ENCODE measurements at places on chromosomes 4 and X. TPM values are rescaled to one million over a fixed set of nuclear protein-coding genes. Genes with fewer than 3 reads are reported as not detected.

DNA sequence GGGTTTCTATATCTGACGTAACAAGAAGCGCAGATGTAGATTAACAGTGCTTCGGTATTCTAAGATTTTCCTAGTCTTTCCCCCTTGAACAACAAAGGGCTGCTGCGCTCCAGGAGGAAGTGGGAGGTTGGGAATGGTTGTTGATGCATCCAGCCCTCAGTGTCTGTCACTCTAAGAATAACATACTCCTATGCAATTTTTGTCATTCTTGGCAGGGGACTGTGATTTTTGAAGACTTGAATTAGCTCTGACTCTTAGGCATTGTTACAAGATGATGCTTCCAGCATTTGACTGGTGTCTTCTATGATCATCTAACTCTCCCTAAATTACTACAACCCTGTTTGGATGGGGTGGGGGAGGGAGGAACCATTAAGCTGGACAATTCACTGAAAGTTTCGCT lies 394.2 kb downstream of the ARHGAP24 start:
- H3K27ac ChIP-seq = no peak overlapping the region
- H3K4me3 ChIP-seq = no peak overlapping the region
- H3K27me3 ChIP-seq = no peaks in the 10 kb centered on the region
- no peaks in the 10 kb centered on the region for H3K4me1 ChIP-seq
- DNase-seq = no peak

- peak; percentile 34 for DNase-seq
- H3K27me3 ChIP-seq = no peaks in the 10 kb centered on the region
- H3K4me1 ChIP-seq = no peaks in the 10 kb centered on the region
- no peak overlapping the region for H3K27ac ChIP-seq
- no peak overlapping the region for H3K4me3 ChIP-seq
These were observed 2340.7 kb downstream of the PCDH7 start for GRCh38 chr4:33060674-33061542.

DNA sequence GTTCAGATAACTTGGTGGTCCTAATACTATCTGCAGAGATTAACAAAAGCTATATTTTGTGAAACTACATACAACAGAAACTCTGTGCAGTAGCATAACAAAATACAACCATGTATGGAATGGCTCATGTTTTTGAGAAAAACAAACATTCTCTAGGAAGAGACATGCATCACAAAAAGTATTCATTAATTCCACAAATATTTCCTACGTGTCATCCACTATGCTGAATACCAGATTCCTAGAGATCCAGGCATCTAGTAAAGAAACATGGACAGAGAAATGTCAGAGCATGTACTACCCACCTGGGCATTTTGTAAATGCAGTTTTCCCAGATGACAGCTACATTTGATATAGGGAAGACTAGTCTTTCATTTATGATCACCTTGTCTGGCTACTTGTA lies 248.1 kb downstream of the OPHN1 start:
- peaks cover 2% of the 10 kb centered on the region for H3K4me1 ChIP-seq
- H3K4me3 ChIP-seq = no peak overlapping the region
- no peak overlapping the region for H3K27ac ChIP-seq
- H3K36me3 ChIP-seq = no peaks in the 10 kb centered on the region
- peaks cover 5% of the 10 kb centered on the region for H3K27me3 ChIP-seq

DNA sequence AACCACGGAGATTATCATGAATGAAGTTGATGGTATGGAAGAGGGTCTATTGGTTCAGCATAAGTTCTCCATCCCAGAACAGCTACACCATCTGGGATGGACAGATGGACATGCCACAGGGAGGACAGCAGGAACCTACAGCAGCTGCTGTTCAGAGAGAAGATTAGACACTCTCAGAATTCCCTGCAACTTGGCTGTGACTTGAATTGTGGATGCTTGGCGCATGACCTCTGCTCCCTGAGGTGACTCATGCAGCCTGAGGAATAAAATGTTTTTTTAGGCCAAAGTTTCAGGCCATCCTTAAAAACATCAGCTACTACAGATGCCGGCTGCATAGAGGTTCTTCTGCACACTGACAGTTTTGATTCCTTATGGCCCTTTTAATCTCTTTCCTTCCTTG lies 97.3 kb downstream of the RS1 start:
- no peak overlapping the region for H3K4me3 ChIP-seq
- H3K27me3 ChIP-seq = no peaks in the 10 kb centered on the region
- no peak overlapping the region for H3K27ac ChIP-seq
- H3K4me1 ChIP-seq = no peaks in the 10 kb centered on the region
- no peak for DNase-seq
- H3K36me3 ChIP-seq = no peaks in the 10 kb centered on the region

DNA sequence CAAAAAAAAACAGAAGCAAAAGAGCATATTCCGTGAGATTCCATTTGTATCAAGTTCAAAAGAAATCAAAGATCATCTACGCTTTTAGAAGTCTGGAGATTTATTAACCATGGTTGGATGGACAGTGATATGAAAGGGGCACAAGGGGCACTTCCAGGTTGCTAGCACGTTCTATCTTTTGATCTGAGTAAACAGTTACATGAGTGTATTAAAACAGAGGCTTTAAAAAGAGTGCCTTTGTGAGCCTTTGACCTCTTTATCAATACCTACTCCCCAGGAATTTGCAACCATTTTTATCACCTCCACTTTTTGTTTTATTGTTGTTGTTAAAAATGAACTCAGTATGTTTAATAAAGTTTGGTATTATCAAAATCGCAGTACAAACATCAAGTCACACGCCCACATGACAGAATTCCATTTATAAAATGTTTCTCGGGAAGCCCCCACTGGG lies 72.4 kb upstream of the UCP1 start:
- DNase-seq = no peak
- no peak overlapping the region for H3K27ac ChIP-seq
- no peaks in the 10 kb centered on the region for H3K4me1 ChIP-seq
- H3K4me3 ChIP-seq = no peak overlapping the region

- DNase-seq = no peak
- no peaks in the 10 kb centered on the region for H3K4me1 ChIP-seq
- no peak overlapping the region for H3K27ac ChIP-seq
- H3K36me3 ChIP-seq = no peaks in the 10 kb centered on the region
These were observed 23.8 kb downstream of the IQCM start for GRCh38 chr4:149791851-149792250.

DNA sequence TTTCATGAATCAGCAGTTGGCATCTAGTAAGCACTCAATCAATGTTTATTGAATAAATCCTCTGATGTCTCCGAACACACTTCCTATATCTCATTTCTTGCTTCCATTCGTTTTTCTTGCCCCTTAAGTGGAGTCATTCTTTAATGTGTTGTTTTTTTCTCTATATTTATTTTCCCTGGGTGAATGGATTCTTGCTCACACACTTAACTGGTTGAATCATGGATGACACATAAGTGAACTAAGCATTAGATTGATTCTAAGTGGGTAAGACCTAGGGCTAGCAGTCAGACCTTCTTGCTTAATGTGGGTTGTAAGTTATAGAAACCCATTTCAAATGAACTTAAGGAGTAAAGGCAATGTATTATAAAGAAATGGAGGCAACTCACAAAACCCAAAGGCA lies 111.1 kb downstream of the RTL3 start:
- no peak overlapping the region for H3K4me3 ChIP-seq
- DNase-seq = no peak
- H3K27ac ChIP-seq = no peak overlapping the region
- H3K36me3 ChIP-seq = peaks cover under 1% of the 10 kb centered on the region
- H3K4me1 ChIP-seq = peaks cover 9% of the 10 kb centered on the region
- H3K27me3 ChIP-seq = no peaks in the 10 kb centered on the region

DNA sequence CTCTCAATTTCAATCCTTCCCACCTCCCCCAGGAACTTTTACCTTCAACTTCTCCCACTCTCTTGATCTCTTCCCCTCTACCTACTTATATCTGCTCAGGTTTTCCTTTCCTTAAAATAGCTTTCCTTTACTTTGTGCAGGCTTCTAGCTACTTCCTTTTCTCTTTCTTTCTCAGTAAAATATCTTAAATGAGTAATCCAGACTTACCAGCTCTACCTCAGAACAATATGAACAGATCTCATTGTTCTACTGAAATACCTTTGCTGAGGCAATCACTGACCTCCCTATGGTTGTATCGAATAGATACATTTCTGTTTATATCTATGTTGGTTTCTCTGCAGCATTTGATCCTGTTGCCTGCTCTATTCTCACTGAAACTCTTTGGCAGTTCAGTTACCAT lies 86.7 kb upstream of the WDR44 start:
- no peaks in the 10 kb centered on the region for H3K27me3 ChIP-seq
- no peaks in the 10 kb centered on the region for H3K4me1 ChIP-seq
- no peak overlapping the region for H3K4me3 ChIP-seq

DNA sequence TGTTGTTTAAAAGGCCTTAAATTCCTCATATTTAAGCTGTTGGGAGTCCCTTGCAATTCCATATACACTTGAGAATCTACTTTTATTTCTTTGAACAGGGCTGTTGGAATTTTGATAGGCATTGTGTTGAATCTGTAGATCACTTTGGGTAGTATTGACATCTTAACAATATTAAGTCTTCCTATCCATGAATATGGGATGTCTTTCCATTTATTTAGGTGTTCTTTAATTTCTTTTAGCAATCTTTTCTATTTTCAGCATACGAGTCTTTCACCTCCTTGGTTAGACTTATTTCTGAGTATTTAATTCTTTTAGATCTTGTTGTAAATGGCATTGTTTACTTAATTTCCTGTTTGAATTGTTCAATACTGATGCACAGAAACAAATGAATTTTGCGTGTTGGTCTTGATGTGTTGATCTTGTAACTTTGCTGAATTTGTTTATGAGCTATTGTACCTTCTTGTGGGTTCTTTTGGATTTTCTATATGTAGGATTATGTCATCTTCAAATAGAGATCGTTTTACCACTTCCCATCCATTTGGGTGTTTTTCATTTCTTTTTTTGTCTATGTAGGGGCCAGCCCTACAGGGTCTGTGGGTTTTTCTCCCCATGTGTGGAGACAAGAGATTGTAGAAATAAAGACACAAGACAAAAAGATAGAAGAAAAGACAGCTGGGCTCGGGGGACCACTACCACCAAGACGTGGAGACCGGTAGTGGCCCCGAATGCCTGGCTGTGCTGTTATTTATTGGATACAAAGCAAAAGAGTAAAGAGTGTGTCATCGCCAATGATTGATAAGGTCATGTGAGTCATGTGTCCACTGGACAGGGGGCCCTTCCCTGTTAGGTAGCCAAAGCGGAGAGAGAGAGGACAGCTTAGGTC lies 18.2 kb upstream of the CTBP1 start:
- H3K27ac ChIP-seq = peak overlapping the region; percentile 90
- peak; percentile 29 for DNase-seq
- H3K4me1 ChIP-seq = peaks cover 13% of the 10 kb centered on the region
- peaks cover 3% of the 10 kb centered on the region for H3K36me3 ChIP-seq
- no peaks in the 10 kb centered on the region for H3K27me3 ChIP-seq
- H3K4me3 ChIP-seq = peak overlapping the region; percentile 63

- peak overlapping the region; percentile 95 for H3K27ac ChIP-seq
- peaks cover 4% of the 10 kb centered on the region for H3K36me3 ChIP-seq
- peak overlapping the region; percentile 66 for H3K4me3 ChIP-seq
- peak; percentile 57 for DNase-seq
- H3K27me3 ChIP-seq = no peaks in the 10 kb centered on the region
- H3K4me1 ChIP-seq = peaks cover 78% of the 10 kb centered on the region
These were observed 49.2 kb upstream of the FAM9C start for GRCh38 chrX:13093529-13094140.

GRCh38 chrX:76454456-76454927 lies 27.0 kb downstream of the MAGEE1 start:
- no peaks in the 10 kb centered on the region for H3K36me3 ChIP-seq
- H3K27ac ChIP-seq = no peak overlapping the region
- H3K4me3 ChIP-seq = no peak overlapping the region
- DNase-seq = no peak

DNA sequence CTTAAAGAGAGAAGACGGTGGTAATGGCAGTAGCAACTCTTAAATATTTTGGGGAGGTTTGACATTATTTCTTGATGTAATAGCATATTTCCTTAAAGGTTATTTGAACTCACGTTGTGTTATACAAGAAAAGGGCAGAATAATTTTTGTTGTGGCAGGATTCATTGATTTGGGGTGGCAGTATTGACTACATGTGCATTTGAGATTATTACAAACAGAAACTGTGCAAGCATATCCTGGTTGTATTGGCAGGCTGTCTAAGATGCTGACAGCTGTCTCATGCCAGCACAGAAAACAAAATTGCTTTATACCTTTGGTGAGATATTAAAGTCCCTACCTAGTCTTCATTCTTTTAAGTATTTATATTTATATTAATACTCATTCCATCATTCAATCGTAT lies 300.7 kb upstream of the MAGEC2 start:
- H3K27ac ChIP-seq = no peak overlapping the region
- DNase-seq = no peak
- no peak overlapping the region for H3K4me3 ChIP-seq
- H3K27me3 ChIP-seq = no peaks in the 10 kb centered on the region
- H3K36me3 ChIP-seq = no peaks in the 10 kb centered on the region
- H3K4me1 ChIP-seq = no peaks in the 10 kb centered on the region

GRCh38 chrX:41384051-41384705 lies 50.2 kb downstream of the DDX3X start:
- peaks cover 33% of the 10 kb centered on the region for H3K4me1 ChIP-seq
- no peaks in the 10 kb centered on the region for H3K27me3 ChIP-seq
- no peak overlapping the region for H3K4me3 ChIP-seq
- DNase-seq = peak; percentile 81

GRCh38 chrX:110175696-110176095 lies 142.2 kb downstream of the AMMECR1 start:
- no peak overlapping the region for H3K27ac ChIP-seq
- H3K4me3 ChIP-seq = no peak overlapping the region
- H3K4me1 ChIP-seq = no peaks in the 10 kb centered on the region
- H3K36me3 ChIP-seq = peaks cover 10% of the 10 kb centered on the region

- DNase-seq = peak; percentile 65
- H3K4me3 ChIP-seq = peak overlapping the region; percentile 64
- peaks cover 16% of the 10 kb centered on the region for H3K4me1 ChIP-seq
- H3K27me3 ChIP-seq = peaks cover 55% of the 10 kb centered on the region
These were observed 205.3 kb downstream of the TENM3 start for GRCh38 chr4:182448281-182449151.

- no peak overlapping the region for H3K27ac ChIP-seq
- H3K27me3 ChIP-seq = no peaks in the 10 kb centered on the region
- H3K4me1 ChIP-seq = no peaks in the 10 kb centered on the region
- no peaks in the 10 kb centered on the region for H3K36me3 ChIP-seq
- H3K4me3 ChIP-seq = no peak overlapping the region
These were observed 156.3 kb downstream of the GASK1B start for GRCh38 chr4:158016511-158016910.

DNA sequence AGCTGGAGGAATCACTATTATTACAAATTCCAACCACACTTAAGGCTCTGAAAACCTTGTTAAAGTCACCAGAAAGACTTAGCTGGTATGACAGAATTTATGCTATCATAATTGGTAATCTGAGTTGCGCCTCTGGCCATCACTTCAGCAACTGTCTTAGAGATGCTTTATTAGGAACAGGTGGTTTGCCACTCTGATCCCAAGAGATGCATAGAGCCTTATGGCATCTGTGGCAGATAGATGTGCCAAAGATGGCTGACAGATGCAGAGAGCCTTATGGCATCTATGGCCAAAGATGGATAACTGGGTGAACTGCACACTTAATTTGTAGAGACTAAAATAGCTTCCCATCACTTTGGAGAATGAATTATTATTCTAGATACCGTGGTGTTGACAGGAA lies 32.3 kb upstream of the PLAC8 start:
- H3K27ac ChIP-seq = no peak overlapping the region
- DNase-seq = no peak

GRCh38 chr4:102263024-102263787 lies 82.1 kb downstream of the SLC39A8 start:
- H3K36me3 ChIP-seq = peaks cover 13% of the 10 kb centered on the region
- no peaks in the 10 kb centered on the region for H3K27me3 ChIP-seq
- peaks cover 10% of the 10 kb centered on the region for H3K4me1 ChIP-seq
- peak; percentile 20 for DNase-seq
- H3K4me3 ChIP-seq = no peak overlapping the region
- no peak overlapping the region for H3K27ac ChIP-seq

ADAD1 gene
- total RNA-seq = not detected

HDAC6 gene
- total RNA-seq = 69.7 TPM

FLNA gene
- 1,083 TPM for total RNA-seq

PCDH19 gene
- not detected for total RNA-seq
